ENCODE measurements at places on chromosomes 13 and 19.

DNA sequence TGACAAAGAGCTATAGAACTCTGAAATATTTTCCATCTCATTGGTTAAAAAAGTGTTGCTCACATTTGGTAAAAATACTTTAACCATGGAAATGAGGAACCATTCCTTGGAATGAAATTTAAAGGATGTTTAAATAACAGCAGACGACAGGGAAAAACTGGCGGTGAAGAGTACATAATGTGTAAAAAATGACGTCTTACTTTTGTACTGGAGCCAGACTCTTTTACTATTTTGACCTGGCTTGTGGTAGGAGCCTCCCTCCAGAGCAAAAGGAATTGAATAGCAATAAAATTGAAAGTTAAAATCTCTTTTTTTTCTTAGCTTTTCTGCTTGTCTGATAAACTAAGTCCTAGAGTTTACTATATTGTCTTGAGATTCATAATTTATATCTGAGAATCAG lies 426.2 kb upstream of the KLHL1 start:
- peak; percentile 20 for DNase-seq

DNA sequence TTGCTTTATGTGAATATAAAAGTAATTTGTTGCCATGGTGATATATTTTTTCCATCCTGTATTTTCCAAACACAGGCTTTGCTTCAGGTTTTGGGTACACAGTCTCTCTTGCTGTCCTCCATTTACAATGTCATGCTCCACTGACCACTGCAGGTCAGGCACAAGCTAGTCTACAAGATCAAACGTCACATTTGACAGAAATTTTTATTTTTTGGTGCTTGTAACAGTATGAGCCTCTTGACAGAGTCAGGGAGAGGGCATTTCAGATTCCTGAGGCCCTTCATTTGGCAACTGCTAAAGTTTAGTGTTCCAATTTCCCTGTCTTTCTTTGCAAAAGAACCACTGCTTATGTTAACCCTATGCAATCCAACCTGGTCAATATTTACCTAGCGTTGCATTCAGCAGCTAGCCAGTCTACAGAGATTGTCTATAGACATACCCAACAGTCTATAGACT lies 175.0 kb downstream of the RFC3 start:
- DNase-seq = no peak

DNA sequence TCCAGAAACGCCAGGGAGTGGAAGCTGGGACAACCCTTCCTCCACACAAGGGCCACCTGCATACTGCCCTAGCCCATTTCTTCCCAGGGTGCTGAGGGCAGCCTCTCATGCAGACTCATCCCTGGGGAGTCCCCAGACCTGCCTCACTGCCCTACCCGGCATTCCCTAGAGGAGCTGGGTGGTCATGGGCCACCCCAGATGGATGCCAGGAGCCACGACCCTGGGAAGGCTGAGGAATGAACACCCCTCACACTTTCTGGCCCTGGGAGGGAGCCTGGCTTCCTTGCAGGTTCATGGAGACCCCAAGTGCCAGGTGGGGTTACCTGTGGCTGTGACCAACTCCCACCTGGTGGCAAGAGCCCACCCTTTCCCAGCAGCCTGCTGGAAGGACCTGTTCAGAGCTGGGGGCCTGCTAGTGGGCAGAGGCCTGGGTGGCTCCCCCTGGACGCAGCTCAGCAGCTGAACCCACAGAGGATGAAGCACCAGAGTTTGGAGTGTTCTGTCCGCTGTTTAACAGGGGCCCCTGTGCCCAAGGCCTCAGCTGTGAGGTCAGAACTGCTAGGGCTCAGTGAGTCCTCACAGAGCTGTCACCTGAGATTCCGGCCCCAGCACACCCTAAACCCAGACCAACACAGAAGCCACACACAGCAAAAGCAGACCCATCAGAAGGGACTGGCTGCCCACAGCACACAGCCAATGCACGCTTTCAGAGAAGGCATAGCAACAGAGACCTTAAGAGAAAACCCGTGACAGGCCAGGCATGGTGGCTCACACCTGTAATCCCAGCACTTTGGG lies 6.6 kb downstream of the ACP4 start:
- no peak for DNase-seq

GRCh38 chr13:44400736-44401135 lies 27.1 kb downstream of the SERP2 start:
- no peak for DNase-seq

DNA sequence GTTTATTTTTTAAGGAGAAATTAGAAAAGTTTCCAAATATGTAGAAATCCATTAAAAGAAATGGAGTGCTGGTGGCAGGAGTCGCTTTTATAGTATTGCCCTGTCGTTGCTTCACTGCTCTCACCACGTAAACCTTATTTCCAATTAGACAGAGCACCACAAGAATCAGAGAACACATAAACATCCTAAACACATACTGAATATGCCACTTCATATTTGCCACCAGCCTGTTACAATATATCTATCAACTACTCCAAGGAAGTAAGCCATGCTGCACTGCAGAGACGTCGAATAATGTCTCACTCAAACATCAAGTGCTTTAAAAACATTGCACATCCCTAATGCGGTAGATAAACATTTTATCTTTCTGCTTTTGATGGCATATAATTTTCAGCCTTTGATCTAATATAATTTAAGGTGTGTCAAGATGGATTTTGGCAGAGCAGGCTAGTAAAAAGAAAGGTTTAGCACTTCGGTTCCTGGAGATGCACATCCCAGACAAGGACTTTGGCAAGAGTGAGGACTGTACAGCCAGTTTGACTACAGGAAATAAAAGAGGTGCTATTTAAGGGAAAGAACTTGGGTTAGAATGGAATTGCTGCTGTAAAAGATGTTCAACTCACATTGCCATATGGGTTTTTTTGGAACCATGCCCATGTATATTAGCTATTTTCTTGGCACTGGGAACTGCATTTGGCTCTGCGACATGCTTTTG lies 932.3 kb downstream of the EFNB2 start:
- DNase-seq = no peak

DNA sequence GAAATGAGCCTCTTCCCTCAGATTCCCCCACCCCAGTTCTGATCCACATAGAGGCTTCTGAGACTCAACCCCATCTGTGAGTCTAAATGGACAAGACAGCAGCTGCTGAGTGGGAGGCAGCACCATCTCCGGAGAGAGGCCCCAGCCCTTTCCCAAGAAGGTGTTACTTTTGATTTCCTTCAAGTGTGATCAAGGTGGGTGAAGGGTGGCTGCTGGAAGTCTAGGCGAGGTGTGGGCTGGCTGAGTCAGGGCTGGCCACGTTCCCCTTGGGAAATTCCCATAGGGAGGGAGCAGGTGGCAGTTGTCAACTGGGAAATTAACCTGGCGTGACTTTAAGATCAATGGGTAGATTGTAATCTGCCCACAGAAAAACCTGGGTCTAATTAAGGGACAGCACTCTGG lies 148.0 kb downstream of the FOXO1 start:
- no peak for DNase-seq

- peak; percentile 0 for DNase-seq
These were observed 932.0 kb downstream of the SLITRK6 start for GRCh38 chr13:84867246-84867645.

GRCh38 chr19:47760632-47760999 lies 15.3 kb downstream of the NOP53 start:
- no peak for DNase-seq

DNA sequence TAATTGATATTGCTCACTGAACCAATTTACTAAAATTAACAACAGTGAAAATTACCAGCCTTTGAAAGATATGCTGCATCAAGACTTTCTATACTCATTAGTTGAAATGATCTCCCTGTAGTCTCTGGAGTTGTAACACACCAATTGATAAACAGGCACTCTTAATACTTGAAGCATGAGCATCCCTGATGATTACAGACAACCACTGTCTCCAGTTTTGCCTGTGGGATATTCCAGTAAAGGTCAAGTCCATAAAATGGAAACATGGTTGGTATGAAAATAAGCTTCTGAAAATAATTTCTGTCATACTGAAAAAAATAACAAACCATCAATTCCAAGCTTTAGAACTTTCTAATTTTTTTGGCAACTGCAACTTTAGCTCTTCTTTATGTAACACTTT lies 405.8 kb downstream of the SPRY2 start:
- no peak for DNase-seq

- no peak for DNase-seq
These were observed 16.4 kb upstream of the PRR19 start for GRCh38 chr19:42285541-42285941.

DNA sequence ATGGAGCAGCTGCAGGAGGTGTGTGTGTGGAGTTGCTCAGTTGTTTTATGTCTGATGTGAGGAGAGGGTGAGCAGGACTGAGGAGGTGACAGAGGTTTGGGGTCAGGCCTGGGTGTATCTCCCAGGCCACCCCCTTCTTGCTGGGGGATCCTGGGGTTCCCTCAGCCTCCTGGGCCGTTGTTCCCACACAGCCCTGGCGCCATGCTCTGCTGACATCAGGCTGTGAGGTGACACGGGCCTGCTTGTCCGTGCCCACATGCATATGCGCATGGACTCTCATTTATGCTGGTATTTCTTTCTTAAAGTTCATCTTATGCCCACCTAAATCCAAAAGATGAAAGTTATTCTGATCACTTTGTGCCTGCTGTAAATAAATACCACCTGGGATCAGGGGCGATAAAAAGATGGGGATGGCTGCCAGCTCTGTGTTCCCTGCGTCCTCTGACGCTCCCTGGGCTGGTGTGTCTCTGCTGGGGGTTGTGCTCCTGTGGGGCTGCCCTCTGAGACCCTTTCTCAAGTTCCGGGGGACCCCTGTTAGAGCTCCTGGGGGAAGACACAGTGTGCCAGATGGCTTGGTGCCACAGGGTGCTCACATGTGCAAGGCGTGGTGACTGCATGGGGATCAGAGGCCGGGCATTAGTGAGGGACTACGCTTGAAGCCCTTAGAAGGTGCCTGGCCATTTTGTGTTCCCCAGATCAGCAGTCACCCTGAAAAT lies 12.6 kb downstream of the NAXD start:
- peak; percentile 31 for DNase-seq

- DNase-seq = no peak
These were observed 37.5 kb upstream of the SACS start for GRCh38 chr13:23470790-23471614.

- peak; percentile 75 for DNase-seq
These were observed 13.8 kb downstream of the ATP12A start for GRCh38 chr13:24693862-24694471.

DNA sequence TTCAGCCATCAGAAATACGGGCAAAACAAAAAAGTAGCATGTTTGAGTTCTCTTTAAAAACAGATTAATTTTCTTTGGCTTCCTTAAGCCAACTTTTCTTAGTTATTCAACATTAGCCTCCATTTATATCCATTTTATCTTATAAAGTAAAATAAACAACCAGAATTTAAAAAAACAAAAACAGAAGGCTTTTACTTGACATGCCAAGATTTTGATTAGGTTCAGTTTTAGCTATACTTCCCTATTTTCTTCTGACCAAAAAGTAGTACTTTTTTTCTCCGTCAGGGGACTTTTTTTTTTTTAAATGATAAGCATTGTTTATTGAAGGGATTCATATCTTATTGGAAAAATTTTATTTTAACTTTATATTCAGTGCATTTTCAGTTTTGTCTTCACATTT lies 18.1 kb downstream of the RNASEH2B start:
- DNase-seq = no peak

DNA sequence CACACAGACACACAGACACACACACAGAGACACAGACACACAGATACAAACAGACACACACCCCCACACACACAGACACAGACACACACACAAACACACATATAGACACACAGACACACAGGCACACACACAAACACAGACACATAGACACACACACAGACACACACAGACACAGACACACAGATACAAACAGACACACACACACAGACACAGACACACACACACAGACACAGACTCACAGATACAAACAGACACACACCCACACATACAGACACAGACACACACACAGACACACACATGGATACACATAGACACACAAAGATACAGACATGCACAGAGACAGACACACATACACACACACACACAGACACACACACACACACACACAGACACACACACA lies 174.5 kb downstream of the URI1 start:
- no peak for DNase-seq

DNA sequence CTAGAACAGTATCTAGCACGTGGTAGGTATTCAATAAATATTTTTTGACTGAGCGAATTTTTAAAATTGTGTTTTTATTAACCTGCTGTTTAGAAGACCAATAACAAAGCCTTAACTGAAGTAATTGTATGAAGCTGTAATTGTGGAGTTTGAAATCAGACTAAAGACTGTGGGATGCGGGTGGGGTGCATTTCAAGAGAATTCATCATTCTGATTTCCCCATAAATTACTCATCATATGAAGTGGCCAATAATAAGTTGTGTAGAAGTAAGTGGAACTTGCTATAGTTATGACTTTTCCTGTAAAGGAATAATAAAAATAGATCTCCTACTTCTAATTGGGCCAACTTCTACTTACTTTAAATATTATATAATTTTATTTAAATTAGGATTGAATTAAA lies 449.3 kb downstream of the PCDH9 start:
- DNase-seq = peak; percentile 42

DNA sequence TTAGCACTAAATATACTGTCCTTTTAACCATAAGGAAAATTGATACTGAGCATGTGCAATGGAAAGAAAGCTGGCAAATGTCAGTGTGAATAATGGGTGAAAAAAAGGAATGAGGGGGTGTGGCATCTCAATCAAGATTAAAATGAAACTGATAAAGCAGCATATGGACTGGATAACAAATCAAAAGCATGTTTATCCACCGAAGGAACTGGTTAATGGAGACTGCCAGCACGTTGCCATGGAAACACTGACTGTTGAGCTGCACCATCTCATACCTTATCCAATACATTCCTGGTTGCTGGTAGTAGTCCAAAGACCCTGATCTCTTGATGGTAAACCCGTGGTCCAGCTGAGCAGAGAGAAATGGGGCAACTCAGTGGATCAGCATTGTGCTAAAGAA lies 311.4 kb upstream of the MAB21L1 start:
- DNase-seq = no peak

DNA sequence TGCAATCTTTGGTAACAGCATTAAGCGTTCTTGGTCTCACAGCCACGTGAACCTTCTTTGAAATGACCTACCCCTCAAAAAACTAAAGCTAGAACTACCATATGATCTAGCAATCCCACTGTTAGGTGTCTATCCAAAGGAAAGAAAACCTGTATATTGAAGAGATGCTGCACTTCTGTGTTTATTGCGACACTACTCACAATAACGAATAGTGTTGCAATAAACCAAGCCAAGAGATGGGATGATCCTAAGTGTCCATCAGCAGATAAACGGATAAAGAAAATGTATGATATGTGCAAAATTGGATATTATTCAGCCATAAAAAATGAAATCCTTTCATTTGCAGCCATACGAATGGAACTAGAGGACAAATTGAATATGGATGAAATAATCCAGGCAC lies 637.9 kb downstream of the EFNB2 start:
- DNase-seq = no peak

GRCh38 chr19:16788479-16788878 lies 40.7 kb upstream of the SIN3B start:
- DNase-seq = no peak

GRCh38 chr13:49022472-49023144 lies 46.9 kb downstream of the FNDC3A start:
- peak; percentile 23 for DNase-seq

GRCh38 chr13:36344886-36345437 lies 1.2 kb downstream of the SPART start:
- DNase-seq = peak; percentile 31
